ENCODE measurements at places on chromosomes 6 and 20.
A peak's percentile ranks its signal among the peaks of the same experiment; 100 is the strongest.

- no peak for DNase-seq
These were observed 171.6 kb downstream of the PLCB1 start for GRCh38 chr20:8303651-8304050.

DNA sequence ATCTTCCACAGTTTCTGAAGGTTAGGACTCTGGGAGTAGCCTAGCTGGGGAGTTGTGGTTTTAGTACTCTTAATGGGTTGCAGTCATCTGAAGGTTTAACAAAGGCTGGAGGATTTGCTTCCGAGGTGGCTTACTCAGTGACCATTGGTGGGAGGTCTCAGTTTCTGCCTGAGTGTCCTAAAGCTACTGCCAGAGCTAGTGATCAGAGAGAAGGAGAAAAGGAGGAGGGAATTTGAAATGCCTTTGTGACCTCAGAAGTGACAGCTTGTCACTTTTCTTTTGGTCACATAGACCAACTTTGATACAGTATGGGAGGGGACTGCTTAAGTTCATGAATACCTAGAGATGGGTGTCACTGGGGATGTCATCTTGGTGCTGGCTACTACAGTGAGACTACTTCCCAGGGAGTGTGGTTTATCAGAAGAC is 41.3 kb downstream of the NCOA3 start:
- peak; percentile 29 for DNase-seq

DNA sequence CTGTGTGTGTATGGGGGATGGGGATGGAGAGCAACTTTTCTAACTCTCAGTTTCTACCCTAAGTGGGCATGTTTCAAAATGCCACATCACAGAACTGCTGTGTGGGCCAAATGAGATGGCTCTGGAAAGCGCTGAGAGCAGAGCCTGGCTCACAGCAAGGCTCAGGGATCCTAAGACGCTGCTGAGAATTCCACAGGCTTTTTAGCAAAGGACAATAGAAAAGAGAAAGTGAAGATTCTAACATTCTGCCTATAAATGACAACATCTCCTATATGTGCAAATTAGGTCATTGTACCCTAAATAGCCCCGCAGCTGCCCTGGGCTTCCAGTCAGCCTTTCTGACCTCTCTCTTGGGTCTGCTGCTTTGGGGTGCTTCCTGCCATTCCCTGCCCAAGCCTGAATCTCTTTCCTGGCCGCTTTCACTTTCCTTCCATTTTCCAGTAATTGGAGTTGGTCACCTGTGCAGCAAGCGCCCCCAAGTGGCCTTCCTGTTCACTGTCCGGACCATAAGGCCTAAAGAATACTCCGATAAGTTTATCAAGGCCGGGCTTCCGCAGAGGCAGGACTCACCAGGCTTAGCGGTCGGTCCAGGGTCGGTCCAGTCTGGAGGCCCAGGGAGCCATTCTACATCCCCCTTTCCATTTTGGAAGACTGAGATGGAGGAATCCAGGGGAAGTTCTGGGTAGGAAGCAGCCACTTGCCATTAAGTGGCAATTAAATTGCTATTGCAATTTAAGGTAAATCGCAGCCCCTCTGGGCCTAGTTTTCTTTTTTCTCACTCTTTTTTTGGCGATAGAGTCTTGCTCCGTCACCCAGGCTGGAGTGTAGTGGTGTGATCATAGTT is 6.7 kb upstream of the DDR1 start:
- peak; percentile 88 for DNase-seq

GRCh38 chr6:568954-569523 is 87.9 kb downstream of the HUS1B start:
- DNase-seq = no peak

DNA sequence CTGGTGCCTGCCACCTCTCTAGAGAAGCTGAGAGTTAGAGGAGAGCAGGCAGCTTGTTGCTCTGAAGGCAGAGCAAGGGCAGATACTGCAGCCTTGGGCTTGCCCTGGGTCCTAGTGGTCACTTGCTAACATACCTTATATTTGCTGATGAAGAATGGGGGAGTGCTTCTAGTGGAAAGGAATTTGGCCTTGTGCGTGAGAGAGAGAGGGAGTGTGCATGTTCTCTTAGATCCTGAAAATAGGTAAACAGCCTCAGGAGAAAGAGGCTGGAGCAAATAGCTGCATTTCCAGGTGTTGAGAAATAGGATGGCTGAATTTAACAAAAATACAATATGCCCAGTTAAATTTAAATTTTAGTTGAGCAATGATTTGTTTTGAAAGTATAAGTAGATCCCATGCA is 724.5 kb upstream of the FLRT3 start:
- no peak for DNase-seq

DNA sequence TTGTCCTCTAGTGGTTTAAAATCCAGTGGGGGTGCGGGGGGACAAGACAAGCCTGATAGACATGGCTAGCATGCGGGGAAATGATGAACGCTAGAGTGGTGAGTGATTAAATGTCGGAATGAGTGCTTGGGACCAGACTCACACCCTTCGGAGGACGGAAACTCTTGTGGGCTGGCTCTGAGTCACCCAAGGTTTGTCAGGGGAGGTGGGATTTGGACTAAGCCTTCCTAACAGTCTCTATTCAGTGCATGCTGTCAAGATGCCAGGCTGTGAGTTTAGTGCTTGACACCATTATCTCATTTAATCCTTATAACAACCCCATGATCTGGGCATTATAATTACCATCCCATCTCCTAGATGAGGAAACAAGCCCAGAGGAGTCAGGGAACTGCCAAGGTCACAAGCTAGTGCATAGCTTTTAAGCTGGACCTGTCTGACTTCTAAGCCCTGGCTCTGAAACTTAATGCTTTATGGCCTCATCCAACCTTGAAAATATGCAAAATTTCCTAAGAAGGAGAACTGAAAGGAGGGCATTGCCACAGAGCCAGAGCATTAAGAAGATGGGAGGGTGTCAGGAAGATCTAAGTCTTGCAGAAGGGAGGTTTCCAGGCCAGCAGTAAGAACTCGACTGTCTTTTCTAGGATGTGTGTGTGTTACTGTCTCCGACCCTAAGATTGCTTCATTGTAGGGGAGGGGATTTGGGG is 168.7 kb upstream of the LRFN2 start:
- DNase-seq = peak; percentile 90

GRCh38 chr6:41571021-41571780 is 25.0 kb downstream of the FOXP4 start:
- peak; percentile 36 for DNase-seq

DNA sequence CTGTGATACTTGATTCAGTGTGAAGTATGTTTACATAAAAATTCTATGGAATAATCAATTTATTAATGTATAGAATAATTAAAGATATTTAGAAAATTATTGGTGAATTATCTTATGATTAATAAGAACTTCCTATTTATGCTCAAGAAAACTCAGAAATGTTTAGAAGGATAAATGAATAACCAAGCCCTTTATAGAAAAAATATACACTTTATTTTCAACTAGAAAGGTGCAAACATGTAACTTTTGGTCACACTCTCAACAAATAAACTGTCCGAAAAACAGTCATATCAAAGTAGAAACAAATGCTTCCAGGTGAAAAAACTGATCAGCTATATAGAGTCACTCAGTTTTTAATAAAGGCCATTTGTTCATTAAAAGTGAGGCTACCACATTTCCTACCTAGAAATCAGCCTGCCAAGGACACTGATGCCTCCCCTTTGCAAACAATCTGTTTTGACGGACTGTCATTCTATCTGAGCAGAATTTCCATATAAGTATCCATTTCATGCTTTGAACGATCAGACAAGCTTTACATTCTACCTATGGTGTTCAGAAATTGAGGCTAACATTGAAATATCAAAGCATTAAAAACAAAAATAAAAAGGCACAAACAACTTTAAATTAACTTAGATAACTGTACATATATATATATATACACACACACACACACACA is 3.0 kb downstream of the CCN2 start:
- peak; percentile 28 for DNase-seq

DNA sequence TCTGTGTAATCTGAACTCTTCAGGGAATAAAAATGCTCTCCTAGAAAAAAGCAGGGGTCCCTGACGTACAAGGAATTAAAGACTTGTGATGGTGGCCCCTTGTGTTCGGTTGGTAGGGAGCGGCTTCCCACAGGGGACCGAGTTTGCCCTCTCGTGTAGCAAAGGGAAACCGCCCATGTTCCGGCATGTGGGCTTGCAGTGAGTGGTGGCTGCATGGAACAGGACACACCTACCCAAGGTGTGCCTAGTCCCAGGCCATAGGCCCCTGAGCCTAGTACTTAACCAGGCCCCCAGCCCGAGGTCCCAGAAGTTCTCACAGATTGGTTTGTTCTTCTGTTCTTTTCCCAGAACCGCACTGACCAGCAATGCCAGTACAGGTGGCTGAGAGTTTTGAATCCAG is 15.5 kb downstream of the MYBL2 start:
- no peak for DNase-seq

DNA sequence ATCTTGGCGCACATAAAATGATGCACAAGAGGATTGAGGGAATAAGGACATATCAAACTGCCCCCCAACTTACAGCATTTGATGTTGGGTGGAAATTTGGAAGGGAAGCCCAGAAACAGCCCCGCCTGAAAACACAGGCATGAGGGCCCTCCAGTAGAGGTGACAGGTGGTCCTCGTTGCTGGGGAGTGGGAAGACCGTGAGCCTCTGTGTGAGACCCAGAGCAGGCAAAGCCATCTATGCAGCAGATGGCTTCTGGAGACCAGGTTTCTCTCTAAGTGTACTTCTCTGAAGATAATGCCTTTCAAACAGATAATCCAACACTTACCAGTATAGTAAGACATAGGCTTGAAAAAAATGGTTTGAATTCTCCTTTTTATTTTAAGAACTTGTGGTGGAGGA is 132.2 kb upstream of the INSM1 start:
- no peak for DNase-seq

DNA sequence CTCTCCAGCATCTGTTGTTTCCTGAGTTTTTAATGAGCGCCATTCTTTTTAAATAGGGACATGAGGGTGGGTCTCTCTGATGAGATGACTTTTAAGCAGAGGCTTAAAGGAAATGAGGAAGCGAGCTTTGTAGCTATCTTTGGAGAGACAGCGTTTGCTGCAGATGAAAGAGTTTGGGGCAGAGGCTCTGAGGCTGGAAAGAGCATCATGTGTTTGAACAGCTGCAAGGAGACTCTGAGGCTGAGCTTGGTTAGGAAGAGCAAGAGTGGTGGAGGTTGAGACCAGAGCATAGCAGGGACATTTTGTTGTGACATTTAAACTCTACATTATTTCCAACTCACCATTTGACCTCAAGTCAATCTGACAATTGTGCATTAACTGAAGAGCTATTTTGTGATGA is 38.3 kb upstream of the TMX4 start:
- DNase-seq = no peak

- DNase-seq = no peak
These were observed 185.6 kb downstream of the TSHZ2 start for GRCh38 chr20:53157443-53158408.

GRCh38 chr20:25865715-25866656 is 169.3 kb upstream of the ZNF337 start:
- DNase-seq = peak; percentile 66

DNA sequence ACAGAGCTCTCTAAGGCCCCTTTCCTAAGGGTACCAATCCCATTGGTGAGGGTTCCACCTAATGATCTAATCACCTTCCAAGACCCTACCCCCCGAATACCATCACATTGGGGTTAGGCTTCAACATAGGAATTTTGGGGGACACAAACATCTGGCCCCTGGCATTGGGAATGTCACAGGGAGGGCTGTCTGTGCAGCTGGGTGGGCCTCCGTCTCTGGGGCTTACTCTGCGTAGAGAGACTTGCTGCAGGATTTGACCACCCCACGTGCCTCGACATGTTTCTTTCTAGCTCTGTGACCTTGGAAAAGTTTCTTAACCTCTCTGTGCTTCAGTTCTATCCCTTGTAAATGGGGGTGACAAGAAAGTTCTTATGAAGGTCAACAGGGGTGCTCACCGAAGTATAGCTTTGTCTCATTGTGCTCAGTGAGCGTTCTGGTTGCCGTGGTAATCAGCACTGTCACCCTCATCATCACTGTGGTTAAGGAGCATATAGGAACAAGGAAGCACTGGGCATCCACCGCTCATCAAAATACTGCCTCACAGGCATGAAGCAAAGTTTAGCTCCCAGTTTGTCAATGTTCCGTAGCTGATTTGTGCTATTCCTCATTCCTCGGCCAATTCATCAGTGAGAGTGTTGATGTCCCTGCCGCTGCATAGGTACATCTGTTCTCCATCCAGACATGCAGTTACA is 152.8 kb downstream of the SYCP2 start:
- DNase-seq = no peak

DNA sequence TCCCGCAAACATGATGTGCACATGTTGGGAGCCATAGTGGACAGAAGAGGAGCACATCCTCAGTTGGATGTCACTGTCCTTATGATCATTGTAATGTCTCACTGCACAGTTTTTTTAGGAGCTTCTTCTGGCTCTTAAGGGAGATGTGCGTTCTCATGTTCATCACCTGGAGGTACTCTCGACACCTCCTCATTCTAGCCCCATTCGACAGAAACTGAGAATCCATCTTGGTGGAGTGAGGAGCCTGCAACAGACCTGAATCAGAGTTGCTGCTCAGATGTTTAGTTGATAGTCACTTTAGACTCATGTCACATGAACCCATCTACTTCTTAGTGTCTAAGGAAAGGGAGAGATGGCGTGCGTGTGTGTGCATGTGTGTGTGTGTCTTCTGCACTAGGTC is 2.3 kb upstream of the BMP6 start:
- no peak for DNase-seq

GRCh38 chr6:46651816-46652215 is 802 bp downstream of the CYP39A1 start:
- DNase-seq = no peak

- no peak for DNase-seq
These were observed 26.1 kb upstream of the HLA-E start for GRCh38 chr6:30463242-30463641.

GRCh38 chr6:118844915-118845314 is 49.0 kb upstream of the ASF1A start:
- DNase-seq = no peak

GRCh38 chr20:31494131-31494530 is 19.0 kb downstream of the REM1 start:
- DNase-seq = peak; percentile 29

DNA sequence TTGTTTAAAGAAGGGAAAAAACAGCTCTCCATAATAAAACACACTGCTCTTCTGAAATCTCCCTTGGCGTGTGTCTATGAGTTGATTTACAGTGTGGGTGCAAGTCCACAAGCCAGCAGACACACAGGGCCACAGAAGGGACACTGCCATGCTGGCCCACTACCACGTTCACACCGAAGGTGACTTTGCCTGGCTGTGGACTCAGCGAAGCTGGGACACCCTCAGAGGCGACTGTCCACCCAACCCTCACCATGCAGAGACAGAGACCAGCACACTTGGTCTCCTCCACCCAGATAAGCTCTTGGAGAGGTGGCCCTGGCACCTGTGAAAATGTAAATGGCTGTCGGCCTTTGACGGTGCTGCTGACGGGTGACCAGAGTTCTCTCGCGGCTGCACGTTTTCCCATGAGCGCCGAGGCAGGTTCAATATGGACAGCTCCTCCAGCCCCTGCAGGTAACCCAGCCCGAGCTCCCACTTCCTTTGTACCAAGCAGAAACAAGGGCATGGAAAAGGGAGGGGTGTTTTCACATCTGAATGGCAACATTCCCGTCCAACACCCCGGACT is 78.0 kb downstream of the YTHDF1 start:
- no peak for DNase-seq

All from fibroblast of skin of abdomen (primary cell).